COR-L47 (cell line): ENCODE measurements at places on chromosomes 1 and 21.

DNA sequence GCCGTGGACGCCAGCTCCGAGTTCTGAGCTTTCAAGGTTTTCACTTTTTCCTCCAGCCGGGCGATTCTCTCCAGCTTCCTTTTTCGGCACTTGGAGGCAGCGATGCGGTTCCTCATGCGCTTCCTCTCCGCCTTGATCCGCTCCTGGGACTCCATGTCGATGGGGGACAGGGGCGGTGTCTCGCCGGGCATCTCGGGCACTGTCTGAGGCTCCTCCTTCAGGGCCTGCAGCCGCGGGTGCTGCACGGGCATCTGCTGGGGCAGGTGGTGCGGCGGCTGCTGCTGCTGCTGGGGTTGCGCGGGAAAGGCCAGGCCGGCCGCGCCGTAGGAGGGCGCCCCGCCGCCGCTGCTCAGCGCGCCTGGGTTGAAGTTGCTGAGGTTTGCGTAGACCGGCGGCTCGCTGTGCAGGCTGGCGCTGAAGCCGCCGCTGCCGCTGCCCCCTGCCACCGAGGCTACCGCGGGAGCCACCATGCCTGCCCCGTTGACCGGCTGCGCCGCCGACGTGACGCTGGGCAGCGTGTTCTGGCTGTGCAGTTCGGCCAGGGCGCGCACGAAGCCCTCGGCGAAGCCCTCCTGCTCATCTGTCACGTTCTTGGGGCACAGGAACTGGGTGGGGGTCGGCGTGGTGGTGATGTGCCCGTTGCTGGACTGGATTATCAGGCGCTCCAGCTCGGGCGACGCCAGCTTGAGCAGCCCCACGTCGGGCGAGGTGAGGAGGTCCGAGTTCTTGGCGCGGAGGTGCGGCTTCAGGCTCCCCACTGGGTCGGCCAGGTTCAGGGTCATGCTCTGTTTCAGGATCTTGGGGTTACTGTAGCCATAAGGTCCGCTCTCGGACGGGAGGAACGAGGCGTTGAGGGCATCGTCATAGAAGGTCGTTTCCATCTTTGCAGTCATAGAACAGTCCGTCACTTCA is 1.4 kb downstream of the JUN start:
- DNase-seq = peak; percentile 52

- peak; percentile 52 for DNase-seq
Observed at GRCh38 chr1:27395441-27396195, 3.2 kb downstream of the GPR3 start.

DNA sequence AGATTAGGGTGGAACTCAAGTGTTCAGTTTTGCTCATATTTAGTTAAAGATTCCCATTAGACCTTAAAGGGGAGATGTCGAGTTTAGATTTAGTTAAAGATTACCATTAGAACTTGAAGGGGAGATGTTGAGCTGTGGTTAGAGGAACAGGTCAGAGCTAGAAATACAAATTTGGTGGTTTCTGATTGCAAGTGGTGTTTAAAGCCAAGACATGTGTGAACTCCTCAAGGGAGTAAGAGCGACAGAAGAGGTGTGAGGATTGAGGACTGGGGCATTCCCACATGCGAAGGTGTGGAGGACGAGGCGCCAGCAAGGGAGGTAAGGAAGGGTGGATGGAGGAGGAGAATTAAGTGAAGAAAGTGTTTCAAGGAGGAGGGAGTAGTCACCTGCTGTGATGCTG is 168.6 kb downstream of the IER5 start:
- no peak for DNase-seq

GRCh38 chr1:89757532-89757931 is 63.3 kb upstream of the LRRC8D start:
- DNase-seq = no peak

DNA sequence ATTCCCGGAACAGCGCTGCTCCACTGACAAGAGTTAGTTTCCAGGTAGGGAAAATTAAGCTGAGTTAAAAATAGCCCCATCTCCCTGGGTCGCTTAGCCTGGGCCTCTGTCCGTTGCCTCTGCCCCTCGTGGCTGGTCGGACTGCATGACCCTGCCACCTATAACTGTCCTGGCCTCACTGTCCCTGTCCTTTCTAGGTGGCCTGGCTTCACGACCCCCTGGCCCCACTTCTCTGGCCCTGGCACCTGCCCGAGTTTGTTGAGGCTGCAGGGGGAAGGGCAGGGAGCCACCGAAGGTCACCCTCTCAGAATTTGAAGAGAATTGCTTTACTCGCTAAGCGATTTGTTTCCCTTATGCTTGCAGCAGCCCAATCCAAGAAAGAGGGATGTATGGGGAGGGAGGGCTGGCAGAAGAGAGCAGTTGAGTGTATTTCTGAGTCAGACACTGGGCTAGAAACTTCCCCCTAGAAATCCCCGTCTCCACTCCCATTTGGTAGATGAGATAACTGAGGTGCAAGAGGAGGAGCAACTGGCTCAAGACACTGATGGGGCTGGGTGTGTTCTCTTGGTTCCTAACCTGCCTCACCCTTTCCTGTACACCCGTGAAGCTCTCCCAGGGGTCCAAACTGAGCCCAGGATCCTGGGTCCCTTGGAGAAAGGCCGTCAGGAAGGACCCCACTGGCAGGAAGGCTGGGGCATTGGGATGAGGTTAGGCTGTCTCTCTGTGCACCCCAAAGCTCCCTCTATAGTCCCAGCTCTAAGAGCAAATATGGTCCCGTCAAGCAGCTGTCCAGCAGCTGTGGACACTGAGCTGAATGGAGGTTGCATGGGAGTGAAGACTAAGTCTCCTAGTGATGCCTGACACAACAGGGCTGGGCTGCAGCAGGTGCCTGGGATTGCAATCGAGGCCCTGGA is 2.9 kb upstream of the EDN2 start:
- DNase-seq = no peak

GRCh38 chr1:206754011-206754410 is 16.6 kb upstream of the IL19 start:
- no peak for DNase-seq

- no peak for DNase-seq
Observed at GRCh38 chr21:44965251-44966022, 25.6 kb downstream of the SLX9 start.

- peak; percentile 70 for DNase-seq
Observed at GRCh38 chr1:222275729-222276465, 272.0 kb downstream of the HHIPL2 start.

- DNase-seq = no peak
Observed at GRCh38 chr1:51575406-51576084, 41.3 kb upstream of the OSBPL9 start.

- no peak for DNase-seq
Observed at GRCh38 chr21:33561373-33561772, 18.5 kb downstream of the SON start.

GRCh38 chr21:41953831-41954653 is at the start of gene C2CD2:
TSS of gene C2CD2 (minus strand) at chr21:41954018. CDS start at chr21:41953648, 370 bp downstream.
- DNase-seq = no peak

DNA sequence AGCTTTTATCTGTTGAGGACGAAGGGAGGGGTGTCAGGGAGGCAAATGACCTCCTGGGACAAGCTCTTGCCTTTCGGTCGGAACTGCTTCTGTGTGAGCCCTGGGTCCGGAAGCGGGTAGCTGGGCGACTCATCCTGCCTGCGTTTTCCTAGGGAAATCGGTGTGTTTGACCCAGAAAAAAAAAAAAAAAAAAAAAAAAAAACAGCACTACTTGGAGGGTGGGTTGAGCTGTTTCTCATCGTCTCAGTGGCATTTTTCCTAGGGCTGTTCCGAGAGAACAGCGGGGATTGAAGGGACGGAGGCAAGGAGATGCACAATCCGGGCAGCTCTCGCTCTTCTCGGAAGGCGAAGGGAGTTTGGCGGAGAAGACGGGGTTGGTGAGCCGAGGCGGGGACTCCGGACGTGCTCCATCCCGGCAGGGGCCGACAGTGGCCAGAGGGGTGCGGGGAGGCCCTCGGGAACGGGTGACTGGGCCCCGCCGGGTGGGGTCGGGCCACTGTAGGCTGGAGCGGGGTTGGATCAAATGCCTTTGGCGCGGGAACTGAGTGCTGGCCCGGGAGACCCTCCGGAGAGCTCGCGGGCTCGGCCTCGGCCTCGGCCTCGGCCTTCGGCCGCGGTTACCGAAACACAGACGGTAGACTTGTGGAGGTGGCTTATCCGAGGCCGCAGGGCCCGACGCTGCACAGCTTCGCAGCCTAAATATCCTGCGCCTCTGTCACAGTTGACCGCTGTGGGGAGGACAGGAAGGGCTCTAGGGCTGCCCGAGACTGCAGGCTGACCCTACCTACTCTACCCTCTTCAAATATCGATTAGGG is 2.4 kb upstream of the BARHL2 start:
- DNase-seq = no peak

DNA sequence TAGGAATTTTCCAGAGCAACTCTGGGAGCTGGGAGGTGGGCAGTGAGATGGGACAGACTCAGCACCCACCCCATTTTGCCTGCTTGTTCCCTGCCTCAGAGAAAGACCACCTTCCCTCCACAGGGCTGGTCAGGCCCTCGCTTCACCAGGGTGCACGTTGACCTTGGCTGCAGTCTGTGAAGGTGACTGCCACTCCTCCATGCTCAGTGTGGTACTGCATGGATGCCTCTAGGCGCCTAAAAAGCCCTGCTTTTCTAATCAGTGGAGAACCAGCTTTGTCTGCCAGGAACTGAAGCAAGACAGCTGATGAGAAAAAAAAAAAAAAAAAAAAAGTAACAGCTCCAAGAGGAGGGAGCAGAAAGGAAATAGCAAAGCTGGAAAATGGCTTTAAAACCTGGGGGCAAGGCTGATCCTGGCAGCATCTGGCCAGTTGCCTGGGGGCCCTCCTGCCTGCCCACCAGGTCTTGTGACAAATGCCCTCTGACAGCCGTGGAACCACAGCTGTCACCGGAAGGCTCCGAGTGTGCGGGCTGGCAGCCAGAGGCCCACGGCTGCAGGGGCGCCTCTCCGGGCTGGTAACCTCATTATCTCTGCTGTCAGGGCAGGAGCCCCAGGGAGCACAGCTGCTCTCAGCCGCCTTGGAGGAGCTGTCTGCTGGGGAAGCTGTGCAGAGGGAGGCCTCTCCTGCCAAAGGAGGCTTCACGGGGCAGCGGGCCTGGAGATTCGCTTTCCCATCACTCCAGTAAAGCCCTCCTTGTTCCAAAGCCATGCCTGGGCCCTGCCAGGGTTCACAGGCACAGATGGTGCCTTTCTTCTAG is 13.7 kb downstream of the KIAA1614 start:
- DNase-seq = peak; percentile 85

GRCh38 chr1:74673351-74674111 is at the start of gene ERICH3:
TSS of gene ERICH3 (minus strand) at chr1:74673792. CDS start at chr1:74673519, 273 bp downstream.
- peak; percentile 76 for DNase-seq

GRCh38 chr21:45865106-45865835 is 116.3 kb upstream of the COL6A1 start:
- DNase-seq = no peak

DNA sequence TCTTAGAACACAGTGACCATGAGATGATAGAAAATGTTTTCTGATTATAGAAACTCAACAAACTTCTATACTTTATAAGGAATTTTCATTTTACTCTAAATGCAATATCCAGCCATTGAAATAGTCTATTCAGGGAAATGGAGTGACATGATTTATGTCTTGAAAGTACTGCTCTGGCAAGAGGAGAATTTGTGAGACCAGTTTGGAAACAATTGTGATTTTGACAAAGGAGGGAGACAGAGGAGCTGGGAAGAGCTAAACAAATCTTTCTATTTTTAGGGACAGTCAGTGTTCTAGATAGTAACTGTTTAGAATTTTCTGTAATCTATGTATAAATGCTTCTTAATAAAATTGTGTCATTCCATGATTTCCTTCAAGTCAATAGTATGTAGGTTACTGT is 252.3 kb downstream of the FMN2 start:
- no peak for DNase-seq
